ENCODE measurements at places on chromosomes 1 and 21. TPM values are rescaled to one million over a fixed set of nuclear protein-coding genes. Genes with fewer than 3 reads are reported as not detected.

GRCh38 chr1:46002551-46003150 is 129.8 kb downstream of the PIK3R3 start:
- no peak overlapping the region for H3K27ac ChIP-seq
- no peaks in the 10 kb centered on the region for H3K4me1 ChIP-seq
- no peaks in the 10 kb centered on the region for H3K27me3 ChIP-seq

DNA sequence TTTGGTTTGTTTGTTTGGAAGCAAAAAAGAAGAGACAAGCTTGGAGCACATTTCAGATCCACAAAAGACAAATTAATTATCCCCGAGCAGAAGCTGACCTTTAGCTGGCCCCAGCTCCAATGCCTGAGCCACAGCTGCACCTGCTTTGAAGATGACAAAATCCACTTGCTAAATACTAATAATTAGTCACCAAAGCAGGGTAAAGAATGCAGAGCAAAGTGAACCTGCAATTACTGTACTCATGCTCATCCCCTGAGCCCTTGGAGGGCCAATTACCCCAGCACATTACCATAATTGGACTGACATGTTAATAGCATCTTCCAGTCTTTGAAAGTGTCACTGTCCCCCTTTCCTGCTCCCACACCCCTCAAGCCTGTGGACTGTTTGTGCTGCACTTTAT is 38.2 kb upstream of the KCND3 start:
- DNase-seq, result no peak
- H3K4me1 ChIP-seq, result no peaks in the 10 kb centered on the region
- H3K27me3 ChIP-seq, result no peaks in the 10 kb centered on the region
- no peak overlapping the region for H3K27ac ChIP-seq

DNA sequence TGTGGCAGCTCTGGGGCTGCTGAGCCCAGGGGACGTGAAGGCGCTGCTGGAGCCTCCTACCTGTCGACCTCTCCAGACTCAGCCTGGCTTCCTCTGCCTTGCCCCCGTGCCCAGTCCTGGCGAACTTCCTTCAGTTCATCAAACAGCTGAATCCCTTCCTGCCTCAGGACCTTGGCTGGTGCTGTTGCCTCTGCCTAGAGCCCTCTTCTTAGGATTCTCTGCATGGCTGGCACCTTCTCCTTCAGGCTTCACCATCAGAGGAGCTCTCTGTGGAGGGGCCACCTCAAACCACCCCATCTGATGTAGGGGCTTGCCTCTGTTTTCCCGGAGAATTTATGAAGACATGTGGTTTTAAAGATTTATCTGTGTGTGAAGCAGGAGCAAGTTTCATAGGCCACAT is 23.4 kb upstream of the ATF3 start:
- no peak for DNase-seq
- H3K36me3 ChIP-seq, result no peaks in the 10 kb centered on the region
- no peaks in the 10 kb centered on the region for H3K27me3 ChIP-seq
- H3K4me3 ChIP-seq, result no peak overlapping the region
- H3K27ac ChIP-seq, result no peak overlapping the region
- no peaks in the 10 kb centered on the region for H3K4me1 ChIP-seq

DNA sequence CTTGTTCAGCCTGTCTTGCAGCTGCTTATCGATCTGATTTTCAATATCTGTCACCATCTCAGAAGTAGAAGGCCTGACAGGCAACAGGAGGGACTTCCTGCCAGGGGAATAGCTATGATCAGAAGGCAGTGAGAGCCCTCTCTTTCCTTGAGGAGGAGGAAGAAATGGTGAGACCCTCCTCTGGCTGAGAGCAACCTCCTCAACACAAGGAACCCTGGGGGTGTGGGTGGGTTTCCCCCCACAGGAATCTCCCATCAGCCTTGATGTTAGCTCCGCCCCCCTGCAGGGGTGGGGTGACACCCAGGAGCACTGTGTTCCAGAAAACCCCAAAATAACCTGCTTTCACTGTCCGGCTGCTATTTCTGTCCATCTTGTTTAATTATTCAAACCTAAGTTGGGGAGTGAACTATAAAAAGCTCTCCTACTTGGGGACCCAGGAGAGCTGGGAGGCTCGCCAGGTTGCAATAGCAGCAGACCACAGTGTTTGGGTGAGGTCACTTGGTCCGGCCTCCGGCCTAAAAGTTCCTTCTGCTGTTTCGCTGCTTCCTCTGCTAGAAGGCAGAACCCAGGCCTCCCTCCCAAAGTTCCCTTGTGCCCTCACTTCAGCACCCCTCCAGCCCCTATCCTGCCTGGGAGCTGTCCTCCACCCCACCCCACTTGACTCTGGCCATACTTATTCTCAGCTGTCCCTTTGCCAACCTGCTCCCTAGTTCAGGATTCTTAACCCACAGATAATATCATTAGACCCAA is 7.8 kb upstream of the MEF2D start:
- peak; percentile 41 for DNase-seq
- no peaks in the 10 kb centered on the region for H3K36me3 ChIP-seq
- no peaks in the 10 kb centered on the region for H3K27me3 ChIP-seq
- H3K4me1 ChIP-seq, result peaks cover 15% of the 10 kb centered on the region

DNA sequence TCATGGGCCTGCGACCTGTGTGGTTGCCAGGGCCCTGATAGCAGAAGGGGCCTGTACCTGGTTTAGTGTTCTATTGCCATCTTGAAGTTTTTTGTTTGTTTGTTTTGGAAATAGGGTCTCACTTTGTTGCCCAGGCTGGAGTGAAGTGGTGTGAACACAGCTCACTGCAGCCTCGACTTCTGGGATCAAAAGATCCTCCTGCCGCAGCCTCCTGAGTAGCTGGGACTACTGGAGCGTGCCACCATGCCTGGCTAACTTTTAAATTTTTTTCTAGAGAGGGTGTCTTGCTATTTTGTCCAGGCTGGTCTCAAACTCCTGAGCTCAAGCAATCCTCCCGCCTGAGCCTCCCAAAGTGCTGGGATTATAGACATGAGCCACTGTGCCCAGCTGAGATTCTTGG is 72.9 kb downstream of the UBE2T start:
- H3K4me1 ChIP-seq, result no peaks in the 10 kb centered on the region
- H3K36me3 ChIP-seq, result no peaks in the 10 kb centered on the region
- no peak overlapping the region for H3K27ac ChIP-seq
- no peaks in the 10 kb centered on the region for H3K27me3 ChIP-seq
- H3K4me3 ChIP-seq, result no peak overlapping the region
- DNase-seq, result no peak

DNA sequence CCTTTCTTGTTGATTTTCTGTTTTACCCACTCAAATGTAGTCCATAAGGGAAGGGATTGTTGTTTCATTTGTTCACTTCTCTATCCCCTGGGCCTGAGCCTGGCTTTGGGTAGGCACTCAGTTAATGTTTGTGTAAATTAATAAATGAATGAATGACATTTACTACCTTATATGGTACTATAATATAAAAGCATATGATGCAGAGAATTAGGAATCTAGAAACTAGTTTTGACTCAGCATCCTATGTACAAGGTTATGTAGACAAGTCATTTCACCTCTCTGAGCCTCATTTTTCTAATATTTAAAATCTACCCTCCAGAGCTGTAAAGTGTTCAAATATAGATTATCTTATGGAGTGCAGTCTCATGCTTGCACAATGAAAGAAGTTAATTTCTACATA is 68.9 kb upstream of the S1PR1 start:
- H3K36me3 ChIP-seq, result no peaks in the 10 kb centered on the region
- H3K4me1 ChIP-seq, result no peaks in the 10 kb centered on the region
- no peaks in the 10 kb centered on the region for H3K27me3 ChIP-seq

DNA sequence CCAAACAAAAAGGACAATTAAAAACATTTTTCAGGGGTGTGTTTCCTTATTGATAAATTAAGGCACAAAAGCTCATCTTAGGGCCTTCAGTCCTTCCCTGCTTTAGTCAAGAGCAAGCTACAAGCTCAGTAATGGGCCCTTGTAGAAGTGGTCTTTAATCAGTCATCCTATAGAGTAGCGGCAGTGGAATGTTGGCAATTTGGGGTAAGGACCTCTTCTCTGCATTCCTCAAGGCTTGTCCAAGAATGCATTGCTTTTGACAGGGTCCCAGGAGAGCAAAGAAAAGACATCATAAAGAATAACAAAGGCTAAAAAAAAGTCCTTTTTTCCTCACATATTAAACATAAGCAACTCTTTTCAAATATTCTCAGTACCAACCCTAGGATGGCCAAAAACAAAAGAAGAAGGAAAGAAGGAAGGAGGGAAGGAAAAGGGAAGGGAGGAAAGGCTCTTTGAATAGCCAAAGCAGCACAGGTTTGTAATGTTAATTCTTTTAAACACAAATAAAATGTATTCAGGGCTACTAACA is 27.3 kb upstream of the CAMK1G start:
- H3K27me3 ChIP-seq, result no peaks in the 10 kb centered on the region
- DNase-seq, result no peak
- no peaks in the 10 kb centered on the region for H3K4me1 ChIP-seq
- H3K27ac ChIP-seq, result no peak overlapping the region

GRCh38 chr1:201260236-201260590 is 23.1 kb upstream of the PKP1 start:
- peaks cover 3% of the 10 kb centered on the region for H3K4me1 ChIP-seq
- H3K27ac ChIP-seq, result peak overlapping the region; percentile 3
- H3K4me3 ChIP-seq, result peak overlapping the region; percentile 17
- no peaks in the 10 kb centered on the region for H3K27me3 ChIP-seq
- no peaks in the 10 kb centered on the region for H3K36me3 ChIP-seq

- no peak overlapping the region for H3K4me3 ChIP-seq
- no peak overlapping the region for H3K27ac ChIP-seq
- no peak for DNase-seq
- no peaks in the 10 kb centered on the region for H3K36me3 ChIP-seq
These were observed 75.2 kb downstream of the NFIA start for GRCh38 chr1:61157468-61157987.

DNA sequence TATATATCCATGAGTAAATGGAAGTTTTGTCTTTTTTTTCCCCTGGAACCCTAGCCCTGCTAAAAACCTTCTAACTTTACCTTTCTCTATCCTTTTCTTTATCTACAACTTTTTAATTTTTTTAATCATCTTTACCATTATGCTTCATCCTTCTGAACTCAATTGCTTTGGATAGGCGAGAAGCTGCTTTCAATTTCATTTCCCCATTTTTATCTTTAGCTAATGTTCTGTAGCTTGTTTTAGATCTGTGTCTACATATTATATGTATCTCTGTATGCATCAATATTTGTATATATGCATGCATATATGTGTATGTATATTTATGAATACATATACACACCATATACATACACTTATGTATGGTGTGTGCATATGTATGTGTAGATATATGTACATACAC is 57.4 kb downstream of the PTPRC start:
- no peak for DNase-seq
- H3K4me1 ChIP-seq, result no peaks in the 10 kb centered on the region
- no peaks in the 10 kb centered on the region for H3K27me3 ChIP-seq
- no peak overlapping the region for H3K27ac ChIP-seq
- no peak overlapping the region for H3K4me3 ChIP-seq

GRCh38 chr1:201220388-201220715 is 29.7 kb downstream of the IGFN1 start:
- no peaks in the 10 kb centered on the region for H3K36me3 ChIP-seq
- no peak for DNase-seq
- H3K4me1 ChIP-seq, result no peaks in the 10 kb centered on the region
- no peaks in the 10 kb centered on the region for H3K27me3 ChIP-seq
- H3K4me3 ChIP-seq, result no peak overlapping the region
- no peak overlapping the region for H3K27ac ChIP-seq

DNA sequence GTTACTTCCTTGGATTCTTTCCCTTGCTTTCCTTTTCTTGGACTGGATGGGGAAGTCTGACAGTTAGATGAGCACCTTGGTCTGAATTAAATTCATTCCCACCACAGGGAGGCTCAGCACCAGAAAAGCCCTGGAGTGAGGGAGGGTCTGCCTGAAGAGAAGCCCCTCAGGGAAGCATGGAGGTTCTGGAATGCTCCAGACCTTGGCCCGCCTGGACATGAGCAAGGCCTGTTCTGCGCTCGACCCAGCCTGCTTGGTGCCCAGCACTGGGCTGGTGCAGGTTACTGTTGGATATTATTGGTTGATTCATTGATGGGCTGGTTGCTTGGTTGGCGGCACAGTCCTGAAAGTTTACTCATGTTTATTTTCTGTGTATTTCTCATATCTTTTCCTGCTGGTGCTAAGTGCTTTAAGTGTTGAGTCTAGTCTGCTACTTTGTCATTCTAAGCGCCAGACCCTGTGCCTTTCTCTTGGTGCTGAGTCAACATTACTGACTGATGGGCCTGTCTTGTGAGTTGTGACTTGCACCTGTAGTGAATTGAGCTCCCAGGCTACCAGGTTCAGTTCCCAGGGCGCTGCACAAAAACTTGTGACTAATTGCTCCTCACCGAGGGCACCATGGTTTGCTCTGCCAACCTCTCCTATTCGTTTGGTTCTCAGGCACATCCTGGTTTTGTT is 538.5 kb downstream of the KIF26B start:
- no peaks in the 10 kb centered on the region for H3K36me3 ChIP-seq
- H3K4me1 ChIP-seq, result no peaks in the 10 kb centered on the region
- DNase-seq, result no peak
- no peak overlapping the region for H3K4me3 ChIP-seq
- no peak overlapping the region for H3K27ac ChIP-seq
- no peaks in the 10 kb centered on the region for H3K27me3 ChIP-seq

GRCh38 chr1:175174309-175175102 is 18.1 kb downstream of the KIAA0040 start:
- H3K27ac ChIP-seq, result no peak overlapping the region
- no peaks in the 10 kb centered on the region for H3K36me3 ChIP-seq
- no peak overlapping the region for H3K4me3 ChIP-seq
- DNase-seq, result no peak

GRCh38 chr1:155951753-155952504 is 10.5 kb downstream of the RXFP4 start:
- H3K36me3 ChIP-seq, result peaks cover 40% of the 10 kb centered on the region
- H3K27me3 ChIP-seq, result no peaks in the 10 kb centered on the region
- no peak overlapping the region for H3K27ac ChIP-seq
- H3K4me3 ChIP-seq, result no peak overlapping the region

DNA sequence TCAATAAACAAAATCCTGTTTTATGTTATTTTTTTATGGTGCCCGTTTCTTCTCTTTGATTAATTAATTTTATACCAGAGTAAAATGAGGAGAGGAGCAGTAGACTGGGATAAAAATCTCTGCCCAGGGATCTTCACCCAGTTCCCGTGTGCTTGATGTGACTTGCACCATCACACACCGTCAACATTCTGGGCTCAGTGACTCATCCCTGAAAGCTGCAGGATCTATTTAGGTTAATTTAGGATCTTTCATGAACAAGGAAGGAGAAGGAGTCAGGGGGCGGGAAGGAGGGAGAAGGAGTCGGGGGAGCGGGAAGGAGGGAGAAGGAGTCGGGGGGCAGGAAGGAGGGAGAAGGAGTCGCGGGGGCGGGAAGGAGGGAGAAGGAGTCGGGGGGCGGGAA is 182.4 kb downstream of the SMYD3 start:
- DNase-seq, result no peak
- H3K4me1 ChIP-seq, result no peaks in the 10 kb centered on the region
- H3K27ac ChIP-seq, result no peak overlapping the region
- no peak overlapping the region for H3K4me3 ChIP-seq

Gene HSPA6
- total RNA-seq, result 3.6 TPM

Gene NUF2
- total RNA-seq, result 17.6 TPM

Gene LENEP
- total RNA-seq, result not detected

Gene TFF2
- total RNA-seq, result 2.5 TPM

Gene LRRC39
- not detected for total RNA-seq

Gene TMEM240
- 0.77 TPM for total RNA-seq
